Stimulated activated CD8-positive, alpha-beta memory T cell treated with anti-CD3 and anti-CD28 coated beads, Interleukin-7, amount 100 ng/mL, for 1 hour (primary cell): ENCODE measurements at places on chromosomes 11 and 22.

- no peak for DNase-seq
Observed at GRCh38 chr11:117818041-117818873, 6.3 kb downstream of the FXYD2 start.

DNA sequence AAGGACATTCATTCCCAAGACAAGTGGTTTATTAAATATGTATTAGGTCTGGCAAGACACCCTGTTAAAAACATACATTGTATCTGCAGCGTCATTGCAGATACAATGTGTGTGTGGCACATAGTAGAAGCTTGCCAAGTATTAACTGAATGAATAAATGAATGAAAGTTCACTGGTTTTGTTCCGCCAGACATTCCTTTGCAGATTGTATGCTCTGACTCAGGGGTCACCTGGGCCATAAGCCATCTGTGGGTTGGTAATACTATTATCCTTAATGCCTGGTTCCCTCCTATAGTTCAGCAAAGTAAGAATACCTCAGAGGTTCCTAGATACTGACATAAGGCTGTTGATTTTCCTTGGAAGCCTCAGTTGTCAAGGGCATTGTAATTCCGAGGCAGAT is 377.3 kb upstream of the CCDC90B start:
- no peak for DNase-seq

GRCh38 chr22:29772170-29772641 is 5.0 kb downstream of the UQCR10 start:
- DNase-seq, result no peak

DNA sequence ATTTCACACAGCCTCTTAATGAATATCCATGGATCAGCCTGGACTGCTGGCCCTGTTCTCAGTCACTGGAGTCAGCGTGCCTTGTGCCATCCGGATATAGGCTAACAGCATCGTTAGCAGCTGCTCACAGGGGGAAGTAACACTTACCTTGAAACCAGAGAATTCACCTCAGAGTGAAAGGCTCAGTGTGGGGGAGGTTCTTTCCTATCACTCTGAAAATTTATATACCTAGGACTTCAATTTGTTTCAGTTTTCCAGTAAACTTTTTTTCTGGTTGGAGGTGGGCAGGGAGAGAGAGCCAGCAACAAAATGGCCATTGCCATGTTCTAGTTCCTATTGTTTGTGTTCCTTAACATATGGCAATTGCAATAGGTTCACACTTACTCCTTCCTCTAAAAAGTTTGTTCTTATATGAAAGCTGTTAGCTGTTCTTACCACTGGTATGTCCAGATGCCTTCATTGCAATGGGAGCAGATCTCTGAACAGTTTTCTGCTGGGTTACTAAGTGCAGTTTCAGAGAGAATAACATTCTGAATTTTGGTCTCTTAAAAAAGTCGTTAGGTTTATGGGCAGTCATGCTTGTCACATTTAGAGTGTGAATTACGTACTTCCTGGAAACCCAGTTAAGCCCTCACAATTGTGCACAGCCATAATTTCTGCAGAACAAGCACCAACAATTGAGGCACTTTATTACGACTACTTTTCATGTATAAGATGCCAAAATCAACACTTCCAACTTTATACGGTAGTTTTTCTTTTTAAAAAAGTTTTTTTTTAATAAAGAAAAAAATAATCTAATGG is 247.6 kb downstream of the CADM1 start:
- no peak for DNase-seq

- no peak for DNase-seq
Observed at GRCh38 chr22:23909296-23909898, 15.2 kb downstream of the MIF start.

GRCh38 chr11:66835768-66836405 is 7.4 kb upstream of the RCE1 start:
- no peak for DNase-seq

- no peak for DNase-seq
Observed at GRCh38 chr11:6530848-6531247, 33.8 kb downstream of the DNHD1 start.

DNA sequence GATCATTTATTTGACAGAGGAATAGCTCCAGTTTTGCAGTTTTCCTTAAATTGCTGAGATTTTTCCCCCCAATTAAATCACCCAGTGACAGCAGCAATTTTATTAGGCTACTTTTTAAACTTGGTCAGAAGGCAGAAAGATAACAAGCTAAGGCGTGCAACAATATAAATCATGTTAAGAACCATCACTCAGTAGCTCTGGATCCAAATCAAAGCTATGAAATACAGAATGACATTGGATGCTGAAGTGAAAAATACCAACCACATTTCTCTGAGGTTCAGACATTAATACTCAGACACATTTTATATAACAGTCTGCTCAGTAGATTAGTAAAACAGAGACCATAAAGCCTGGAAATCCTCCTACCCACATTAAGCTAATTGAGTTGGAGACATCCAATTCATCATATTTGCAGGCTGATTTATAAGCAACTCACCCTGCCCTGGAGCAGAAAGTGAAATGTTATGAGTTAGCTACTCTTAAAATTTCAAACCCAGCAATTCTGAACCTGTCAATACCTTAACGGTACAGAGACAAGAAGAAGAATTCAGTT is 1108.4 kb downstream of the DLG2 start:
- no peak for DNase-seq

DNA sequence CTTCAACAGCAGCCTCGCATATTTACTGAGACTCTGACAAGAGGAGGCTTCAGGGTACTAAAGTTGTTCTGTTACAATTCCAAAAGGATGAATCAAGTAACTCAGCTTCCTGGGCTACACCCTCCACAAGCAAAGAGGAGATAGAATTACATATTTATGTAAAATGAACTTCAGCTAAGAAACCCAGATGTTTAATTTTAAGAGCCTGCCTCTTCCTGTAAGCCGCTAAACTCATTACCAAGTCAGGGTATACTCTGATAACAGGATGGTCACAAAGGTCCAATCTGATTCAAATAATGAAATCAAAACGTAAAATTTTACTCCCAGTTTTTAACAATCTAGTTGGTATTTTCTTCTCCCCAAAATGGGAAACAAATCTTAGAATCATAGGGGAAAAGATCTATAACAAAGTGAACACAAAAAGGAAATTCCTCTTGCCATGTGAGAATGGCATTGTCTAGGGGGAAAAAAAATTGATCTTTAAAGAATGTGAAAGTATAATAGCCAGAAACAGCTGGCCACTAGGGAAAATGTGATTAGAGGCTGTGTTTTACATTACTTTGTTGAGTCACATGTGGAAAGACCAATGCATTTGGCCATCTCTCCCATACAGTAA is 30.9 kb downstream of the CHEK2 start:
- DNase-seq, result no peak
